ENCODE measurements at places on chromosomes 7 and 10.

GRCh38 chr7:89813081-89813480 lies 341.2 kb upstream of the STEAP1 start:
- no peak for DNase-seq

DNA sequence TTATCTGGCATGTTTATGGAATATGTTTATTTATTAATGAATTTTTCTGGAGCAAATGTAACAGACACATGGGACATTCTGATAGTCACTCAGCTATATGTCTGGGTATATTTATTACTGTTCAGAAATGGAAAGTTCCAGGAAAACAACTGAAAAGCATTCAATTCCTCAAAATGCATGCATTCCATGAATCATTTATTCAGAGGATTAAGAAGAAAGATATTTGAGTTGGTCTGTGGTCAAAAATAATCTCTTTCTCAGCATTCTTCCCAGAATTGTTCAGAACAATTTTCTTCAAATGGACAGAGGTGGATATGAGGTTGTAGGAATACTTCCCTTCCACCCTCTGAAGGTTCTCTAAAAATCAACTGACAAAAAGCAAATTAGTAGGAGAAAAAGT lies 97.6 kb upstream of the ITGB1 start:
- DNase-seq = no peak

GRCh38 chr10:85789982-85790789 lies 576.4 kb downstream of the GRID1 start:
- DNase-seq = no peak

DNA sequence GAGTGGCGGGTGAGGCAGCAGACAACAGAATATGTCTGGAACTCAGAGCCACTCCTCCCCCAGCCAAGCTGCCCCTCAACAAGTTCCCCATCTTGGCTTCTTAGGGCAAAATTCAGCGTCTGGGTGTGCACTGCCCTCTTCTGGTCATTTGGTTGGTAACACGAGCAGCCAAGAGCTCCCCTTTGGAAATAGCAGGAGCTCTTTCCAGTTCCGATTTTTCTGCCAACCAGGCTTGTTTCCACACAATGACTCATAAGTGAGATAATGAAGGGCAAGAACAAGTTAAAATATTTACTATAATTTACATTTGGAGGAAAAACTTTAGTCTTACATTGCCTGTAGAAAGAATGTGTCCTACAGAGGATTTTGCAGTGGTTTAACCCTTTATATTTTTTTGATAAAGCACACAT lies 70.5 kb downstream of the ADCYAP1R1 start:
- DNase-seq = peak; percentile 54

- peak; percentile 76 for DNase-seq
Observed at GRCh38 chr10:43420369-43421200, 11.6 kb upstream of the HNRNPF start.

DNA sequence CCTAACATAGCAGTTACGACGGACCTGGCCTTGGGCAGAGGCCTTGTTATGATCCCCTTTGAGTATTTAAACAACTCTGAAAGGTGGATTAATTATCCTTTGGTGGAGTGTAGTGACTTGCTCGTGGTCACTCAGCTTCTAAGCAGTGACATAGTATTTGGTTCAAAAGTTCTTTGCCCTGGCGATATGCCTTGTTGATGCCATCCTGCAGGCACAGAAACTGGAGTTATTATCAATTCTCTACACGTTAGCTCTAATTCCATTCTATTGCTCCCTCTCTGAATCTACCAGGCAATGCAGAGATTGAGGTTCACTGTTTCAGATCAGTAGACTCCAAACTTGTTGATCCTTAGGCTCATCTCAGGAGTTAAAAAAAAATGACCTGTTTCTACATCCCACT lies 32.5 kb upstream of the ELMO1 start:
- DNase-seq = no peak

DNA sequence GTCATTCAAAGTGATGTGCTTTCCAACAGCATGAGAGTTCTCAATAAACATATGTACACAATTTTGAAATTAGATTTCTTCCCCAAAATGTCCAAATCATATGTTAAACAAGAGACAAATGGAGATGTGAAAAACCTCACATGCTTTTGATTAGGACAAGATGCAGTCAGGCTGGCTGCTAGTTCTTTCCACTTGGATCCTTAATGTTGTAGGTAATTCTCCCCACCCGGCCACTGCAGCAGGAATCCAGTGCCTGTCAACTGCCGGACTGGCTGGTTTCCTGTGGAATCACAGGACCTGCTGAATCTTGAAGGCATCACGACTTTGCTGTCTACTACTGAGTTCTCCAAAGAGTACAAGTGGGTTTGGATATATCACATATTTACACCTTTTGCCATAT lies 138.6 kb upstream of the AKR1E2 start:
- no peak for DNase-seq

DNA sequence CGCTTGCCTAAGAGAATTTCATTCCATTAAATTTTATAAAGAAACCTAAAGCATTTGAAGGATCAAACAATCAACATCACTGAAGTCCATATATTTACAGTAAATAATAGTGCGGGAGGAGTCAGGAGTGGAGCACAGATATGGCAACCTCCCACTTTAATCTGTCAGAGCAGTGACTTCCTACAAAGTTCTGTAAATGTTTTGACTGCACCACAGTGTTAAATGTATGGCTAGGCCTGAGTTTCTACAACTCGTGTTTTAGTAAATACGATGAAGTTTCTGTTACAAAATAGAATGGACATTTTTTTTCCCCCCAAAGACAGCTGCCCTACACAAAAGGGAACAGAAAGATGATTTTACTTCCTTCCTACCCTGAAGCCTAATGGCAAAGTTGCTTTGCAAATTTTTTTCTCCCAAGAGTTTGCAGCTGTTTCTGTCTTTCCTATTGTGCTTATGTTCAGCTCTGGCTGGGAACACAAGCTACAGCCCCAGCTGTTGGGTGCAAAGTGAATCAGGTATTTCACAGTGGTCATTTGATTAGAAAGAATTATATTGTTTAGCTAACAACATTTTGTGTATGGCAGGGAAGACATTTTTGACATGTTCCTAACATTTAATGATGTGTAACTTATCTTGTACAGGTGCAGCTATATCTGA lies 62.1 kb downstream of the MET start:
- no peak for DNase-seq

GRCh38 chr7:108499566-108499965 lies 26.4 kb downstream of the PNPLA8 start:
- no peak for DNase-seq

- no peak for DNase-seq
Observed at GRCh38 chr7:133482599-133482998, 229.7 kb downstream of the EXOC4 start.

GRCh38 chr7:8175929-8176369 lies 86.0 kb downstream of the ICA1 start:
- DNase-seq = no peak

- DNase-seq = no peak
Observed at GRCh38 chr7:157609516-157609915, 272.7 kb downstream of the DNAJB6 start.

DNA sequence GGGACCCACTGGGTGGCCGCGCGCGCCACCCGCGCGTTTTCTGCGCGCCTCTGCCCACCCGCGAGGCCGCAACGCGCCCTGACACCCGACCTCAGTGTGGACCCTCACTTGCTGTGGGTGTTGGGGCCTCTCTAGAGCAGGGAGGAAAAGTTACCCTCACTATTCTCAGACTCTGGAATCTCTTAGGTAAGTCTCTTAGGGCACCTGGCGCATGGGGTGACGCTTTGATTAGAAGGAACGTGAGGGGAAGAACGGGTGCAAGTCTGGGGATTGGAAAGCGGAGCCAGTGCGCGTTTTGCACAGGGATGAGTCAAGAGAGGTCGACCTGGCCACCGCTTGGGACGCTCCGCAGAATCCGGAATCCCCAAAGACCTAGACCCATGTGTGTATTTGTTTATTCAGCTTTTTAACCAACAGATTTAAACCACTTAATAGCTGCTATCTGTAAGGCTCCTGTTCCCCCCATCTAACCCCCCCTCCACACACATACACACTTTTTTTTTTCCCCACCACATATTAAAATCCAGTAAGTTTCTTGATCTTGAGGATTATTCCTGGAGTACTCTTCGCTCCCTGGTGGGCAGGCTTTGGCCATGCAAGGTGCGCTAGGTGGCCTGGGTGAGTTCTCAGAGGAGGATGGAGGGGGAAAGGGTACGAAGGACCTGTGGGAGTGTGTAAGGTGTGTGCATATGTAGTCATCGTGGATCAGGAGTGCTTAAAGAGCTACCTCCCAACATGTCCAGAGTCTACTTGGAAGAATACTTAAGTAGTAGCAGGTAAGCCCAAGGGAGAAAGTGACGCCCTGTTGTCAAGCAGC lies 169.1 kb upstream of the PPP1R3A start:
- DNase-seq = no peak

- no peak for DNase-seq
Observed at GRCh38 chr10:124594240-124594639, 132.6 kb downstream of the LHPP start.

DNA sequence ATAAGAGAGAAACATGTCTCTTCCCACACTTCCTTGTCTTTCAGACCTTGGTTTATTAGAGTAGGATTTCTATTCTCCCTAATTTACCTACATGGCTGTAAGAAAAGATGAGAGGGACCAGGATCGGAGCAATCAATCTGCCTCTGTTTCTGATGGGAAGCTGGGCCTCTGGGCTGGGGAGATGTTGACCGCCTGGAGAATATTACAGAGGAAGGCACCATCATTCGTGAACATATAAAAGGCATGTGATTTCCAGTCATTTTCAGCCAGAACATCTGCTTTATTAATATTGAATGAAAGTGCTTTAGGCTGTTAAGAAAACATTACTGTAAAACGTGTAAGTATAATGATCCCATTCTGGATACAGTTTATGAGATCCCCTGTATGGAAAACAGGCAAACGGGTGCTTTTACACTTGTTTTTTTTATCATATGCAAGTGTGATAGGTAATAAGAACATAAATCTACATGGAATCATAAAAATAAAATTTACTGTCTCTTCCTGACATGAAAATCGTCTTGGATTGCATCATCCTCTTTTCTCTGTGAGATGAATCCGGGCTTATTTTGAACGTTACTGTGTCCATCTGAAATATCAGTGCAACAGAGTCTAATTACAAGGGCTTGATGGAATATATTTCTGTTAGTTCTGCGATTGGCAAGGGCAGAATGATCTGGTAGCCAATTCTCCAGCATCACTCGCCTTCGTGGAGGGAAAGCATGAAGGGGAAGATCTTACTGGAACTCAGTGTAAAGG lies 94.5 kb upstream of the BAIAP2L1 start:
- DNase-seq = no peak

DNA sequence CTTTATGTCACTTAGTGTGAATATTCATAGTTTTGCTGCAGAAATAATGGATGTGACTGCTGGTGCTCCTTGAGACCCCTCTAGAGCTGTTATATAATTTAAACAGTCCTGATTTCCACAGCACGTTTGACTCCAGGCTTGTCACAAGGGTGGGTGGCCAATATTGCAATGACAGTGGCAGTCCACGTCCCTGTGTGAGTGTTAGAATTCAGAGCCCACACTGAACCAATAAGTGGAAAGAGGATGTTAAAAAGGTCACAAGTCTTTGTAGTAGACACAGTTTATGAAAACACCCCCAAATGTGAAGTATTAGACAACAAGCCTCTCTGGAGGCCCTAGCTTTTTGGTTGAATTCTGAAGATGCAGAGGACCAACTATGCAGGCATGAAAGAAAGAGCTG lies 2.0 kb downstream of the PPP1R17 start:
- no peak for DNase-seq

DNA sequence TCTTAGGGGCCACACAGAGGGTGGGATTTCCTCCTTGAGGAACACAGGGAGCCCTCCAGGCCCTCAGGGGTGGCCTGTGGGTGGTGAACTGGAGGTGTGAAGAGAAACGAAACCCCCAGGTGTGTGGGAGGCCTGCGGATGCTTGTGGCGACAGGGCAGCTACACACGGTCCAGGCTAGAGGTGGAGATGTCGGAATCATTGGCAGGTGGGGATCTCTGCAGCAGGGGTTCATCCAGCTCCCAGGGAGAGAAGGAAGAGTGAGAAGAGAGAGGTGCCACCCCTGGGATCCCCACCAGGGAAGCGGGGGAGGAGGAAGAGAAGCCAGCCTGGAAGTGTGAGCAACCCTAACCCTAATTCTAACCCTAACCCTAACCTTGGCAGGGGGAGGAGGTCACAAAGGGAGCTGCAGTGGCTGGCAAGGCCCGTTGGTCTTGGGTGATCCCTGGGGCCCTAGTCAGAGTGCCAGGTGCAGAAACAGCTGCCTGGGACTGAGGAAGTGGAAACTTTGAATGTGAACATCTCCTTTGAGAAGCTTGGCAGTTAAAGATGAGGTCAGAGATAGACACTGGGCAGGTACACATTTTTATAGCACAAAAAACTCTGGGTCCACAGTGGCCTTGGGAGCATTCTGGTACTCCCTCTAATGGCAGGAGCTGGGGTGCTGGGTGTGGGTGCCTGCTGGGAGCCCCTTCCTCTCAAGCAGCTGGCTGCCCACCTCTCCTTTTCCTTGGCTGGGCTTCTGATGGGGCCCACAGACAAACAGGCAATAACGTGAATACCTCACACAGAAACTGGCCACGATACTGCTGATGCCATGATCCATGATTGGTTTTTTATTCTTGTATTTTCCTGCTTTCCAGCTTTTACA lies 6.8 kb upstream of the AEBP1 start:
- DNase-seq = peak; percentile 77

DNA sequence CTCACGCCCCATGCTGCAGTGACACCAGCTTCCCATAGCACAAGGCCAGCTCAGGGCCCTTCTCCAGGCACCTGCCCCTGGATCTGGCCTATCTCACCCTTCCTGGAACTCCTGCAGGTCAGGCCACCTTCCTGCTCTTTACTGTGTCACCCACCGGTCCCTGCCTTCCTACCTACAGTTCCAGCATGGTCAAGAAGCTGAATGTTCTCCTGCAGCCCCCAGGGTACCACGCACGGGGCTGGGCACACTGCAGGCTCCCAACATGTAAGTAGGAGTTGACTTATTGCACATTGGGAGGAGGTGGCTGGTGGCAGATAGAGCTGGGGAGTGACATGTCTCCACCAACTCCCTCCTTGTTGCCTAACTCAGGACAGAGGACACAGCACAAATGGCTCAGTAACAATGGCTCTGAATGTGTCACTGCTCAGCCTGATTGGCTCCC lies 14.5 kb downstream of the ITPRIP start:
- no peak for DNase-seq

DNA sequence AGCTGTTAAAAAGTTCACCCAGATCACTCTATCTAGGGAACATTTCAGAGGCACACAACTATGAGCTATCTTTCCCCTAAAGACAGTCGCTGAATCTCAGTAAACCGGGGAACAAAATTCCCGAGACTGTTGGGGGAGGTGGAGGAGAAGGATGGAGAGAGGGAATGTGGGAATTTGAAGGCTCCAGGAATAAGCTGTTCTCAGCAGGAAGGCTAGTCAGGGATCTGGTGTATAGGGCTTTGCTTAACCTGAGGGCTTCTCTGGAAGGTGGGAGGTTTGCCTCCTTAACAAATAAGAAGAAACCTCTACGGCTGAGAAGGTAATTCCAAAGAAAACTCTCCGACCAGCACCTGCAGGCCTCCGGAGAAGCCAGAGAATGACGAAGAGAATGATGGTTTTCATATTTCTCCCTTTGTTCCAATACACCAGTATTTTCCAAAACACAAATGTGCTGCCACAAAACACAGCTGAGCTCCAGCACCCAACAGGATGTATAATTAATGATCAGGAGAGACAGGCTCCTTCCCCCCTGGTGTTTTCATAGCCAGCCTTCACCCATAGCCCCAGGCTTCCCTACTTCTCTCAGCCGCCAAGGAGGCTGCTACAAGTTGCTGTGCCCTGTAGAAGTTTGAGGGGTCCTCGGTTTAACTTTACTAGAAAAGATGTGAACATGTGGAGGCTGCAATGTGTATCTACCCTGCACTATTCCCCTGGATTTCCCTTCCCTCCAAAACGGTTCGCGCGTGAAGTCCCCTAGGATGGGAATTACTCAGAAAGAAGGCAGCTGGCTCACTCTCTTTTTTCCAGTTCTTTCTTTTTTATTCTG lies 2.0 kb downstream of the KCNMA1 start:
- no peak for DNase-seq

GRCh38 chr10:43401627-43402026 lies 7.4 kb downstream of the HNRNPF start:
- DNase-seq = no peak
